ENCODE measurements at places on chromosomes 7 and 10.
A peak's percentile ranks its signal among the peaks of the same experiment; 100 is the strongest.

DNA sequence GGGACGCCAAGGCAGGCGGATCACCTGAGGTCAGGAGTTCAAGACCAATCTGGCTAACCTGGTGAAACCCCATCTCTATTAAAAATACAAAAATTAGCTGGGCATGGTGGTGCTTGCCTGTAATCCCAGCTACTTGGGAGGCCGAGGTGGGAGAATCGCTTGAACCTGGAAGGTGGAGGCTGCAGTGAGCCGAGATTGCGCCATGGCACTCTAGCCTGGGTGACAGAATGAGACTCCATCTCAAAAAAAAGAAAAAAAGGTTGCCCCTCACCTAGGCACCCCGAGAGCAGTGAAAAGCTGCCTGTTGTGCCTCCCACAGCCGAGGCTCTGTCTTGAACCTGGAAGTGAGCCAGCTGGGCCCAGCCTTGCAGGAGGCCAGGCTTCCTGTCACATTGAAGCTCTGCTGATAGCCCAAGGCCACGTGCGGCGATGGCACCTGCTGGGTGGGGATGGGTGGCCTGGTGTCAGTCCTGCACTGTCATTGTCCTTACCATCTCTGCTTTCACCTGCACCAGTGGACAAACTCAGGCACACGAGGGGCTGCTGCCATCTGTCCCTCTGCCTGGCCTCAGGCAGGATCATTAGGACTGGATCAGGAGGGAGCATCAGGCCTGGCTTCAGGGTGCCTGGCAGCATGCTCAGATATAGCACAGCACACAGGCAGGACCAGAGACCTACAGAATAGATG, 37.8 kb downstream of the DNAJB12 start:
- no peak for DNase-seq

- no peak for DNase-seq
These were observed 77.3 kb downstream of the CDC14C start for GRCh38 chr7:49001610-49002033.

DNA sequence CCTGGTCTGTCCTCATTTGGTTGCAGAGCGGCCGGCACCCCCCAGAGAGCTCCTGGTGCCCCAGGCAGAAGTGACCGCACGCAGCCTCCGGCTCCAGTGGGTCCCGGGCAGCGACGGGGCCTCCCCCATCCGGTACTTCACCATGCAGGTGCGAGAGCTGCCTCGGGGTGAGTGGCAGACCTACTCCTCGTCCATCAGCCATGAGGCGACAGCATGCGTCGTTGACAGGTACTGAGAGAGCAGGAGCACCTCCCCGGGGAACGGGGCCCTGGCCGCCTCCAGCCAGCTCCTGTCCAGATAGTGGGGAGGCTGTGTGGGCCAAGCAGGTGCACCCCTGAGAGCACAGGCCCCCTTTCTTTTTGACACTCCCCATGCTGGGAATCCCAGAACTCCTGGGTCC, 532.9 kb upstream of the FOXK1 start:
- no peak for DNase-seq

GRCh38 chr10:51023636-51024035, 50.7 kb upstream of the PRKG1 start:
- DNase-seq: no peak

DNA sequence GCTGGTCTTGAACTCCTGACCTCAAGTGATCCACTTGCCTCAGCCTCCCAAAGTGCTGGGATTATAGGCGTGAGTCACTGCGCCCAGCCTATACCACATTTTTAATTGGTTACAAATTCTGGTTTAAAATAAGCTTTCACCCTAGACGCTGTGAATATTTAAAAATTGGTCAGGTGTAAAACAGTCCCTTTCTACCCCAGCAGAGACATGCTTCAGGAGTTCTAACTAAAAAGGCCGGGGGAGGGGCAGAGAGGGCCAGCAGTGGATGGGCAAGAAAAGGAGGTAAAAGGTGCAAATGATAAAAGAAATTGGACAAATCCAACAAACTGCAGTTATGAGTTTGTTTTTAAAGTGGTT, 70.0 kb downstream of the WAPL start:
- DNase-seq: no peak

DNA sequence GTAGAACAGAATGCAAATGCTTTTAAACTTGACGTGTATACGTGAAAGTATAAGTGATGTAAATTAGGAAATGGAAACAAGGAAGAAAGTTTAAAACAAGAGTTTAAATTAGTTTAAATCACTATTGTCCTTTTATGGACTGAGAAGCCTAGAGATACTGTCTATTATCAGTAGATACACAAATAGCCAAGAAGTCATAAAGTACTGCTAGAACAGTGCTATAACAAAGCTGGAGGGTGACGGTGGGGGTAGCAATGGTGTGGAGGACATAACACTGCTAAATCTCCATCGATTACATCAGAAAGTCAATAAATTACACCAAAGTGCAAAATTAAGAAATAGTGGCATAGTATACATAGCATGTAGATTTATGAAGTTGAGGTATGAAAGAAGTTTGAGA, 50.1 kb upstream of the CAV2 start:
- no peak for DNase-seq

GRCh38 chr7:155811895-155812761, at the start of gene SHH:
Gene SHH (minus strand): TSS chr7:155812463. CDS start chr7:155812122, 341 bp downstream.
- no peak for DNase-seq

- peak; percentile 8 for DNase-seq
These were observed 816 bp downstream of the DMTF1 start for GRCh38 chr7:87152897-87153641.

DNA sequence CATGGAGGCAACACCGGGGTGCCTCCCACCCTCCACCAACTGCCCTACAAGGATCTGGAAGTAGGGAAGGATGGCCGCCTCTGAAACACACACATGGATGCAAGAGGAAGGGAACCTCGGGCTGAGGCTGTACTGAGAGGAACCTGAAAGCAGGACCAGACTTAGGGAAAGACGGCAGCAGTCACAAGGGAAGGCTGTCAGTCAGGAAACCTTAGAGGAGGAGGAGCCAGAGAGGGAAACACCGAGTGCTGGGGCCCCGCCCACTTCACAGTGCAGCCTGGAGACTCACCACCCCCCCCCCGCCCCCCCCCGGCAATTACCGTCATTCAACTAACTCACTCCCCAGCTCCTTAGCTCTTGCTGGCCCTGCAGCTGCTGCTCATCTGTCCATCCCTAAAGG, 2.5 kb downstream of the CYREN start:
- no peak for DNase-seq

DNA sequence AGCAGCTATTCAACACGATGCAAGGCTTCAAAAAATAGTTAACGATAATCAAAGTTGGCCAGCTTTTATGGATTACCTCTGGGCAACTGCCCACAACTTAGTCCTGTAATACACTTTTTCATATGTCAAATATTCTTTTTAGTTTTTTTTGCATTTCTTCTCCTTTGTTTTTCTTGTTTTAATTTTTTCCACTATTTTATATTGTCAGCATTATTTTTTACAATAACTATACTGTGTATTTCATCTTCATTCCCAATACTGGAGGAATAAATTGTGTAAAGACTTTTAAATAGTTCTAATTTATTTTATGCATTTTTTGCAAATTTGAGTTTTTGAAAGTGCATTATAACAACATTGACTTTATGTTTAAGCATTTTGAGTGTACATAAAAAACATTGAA, 18.5 kb upstream of the CTAGE4 start:
- DNase-seq: no peak

GRCh38 chr10:124522131-124522932, 60.7 kb downstream of the LHPP start:
- no peak for DNase-seq

- no peak for DNase-seq
These were observed 43.2 kb downstream of the ZNF467 start for GRCh38 chr7:149729983-149730801.

GRCh38 chr7:47941136-47941844, 7.0 kb downstream of the PKD1L1 start:
- no peak for DNase-seq

DNA sequence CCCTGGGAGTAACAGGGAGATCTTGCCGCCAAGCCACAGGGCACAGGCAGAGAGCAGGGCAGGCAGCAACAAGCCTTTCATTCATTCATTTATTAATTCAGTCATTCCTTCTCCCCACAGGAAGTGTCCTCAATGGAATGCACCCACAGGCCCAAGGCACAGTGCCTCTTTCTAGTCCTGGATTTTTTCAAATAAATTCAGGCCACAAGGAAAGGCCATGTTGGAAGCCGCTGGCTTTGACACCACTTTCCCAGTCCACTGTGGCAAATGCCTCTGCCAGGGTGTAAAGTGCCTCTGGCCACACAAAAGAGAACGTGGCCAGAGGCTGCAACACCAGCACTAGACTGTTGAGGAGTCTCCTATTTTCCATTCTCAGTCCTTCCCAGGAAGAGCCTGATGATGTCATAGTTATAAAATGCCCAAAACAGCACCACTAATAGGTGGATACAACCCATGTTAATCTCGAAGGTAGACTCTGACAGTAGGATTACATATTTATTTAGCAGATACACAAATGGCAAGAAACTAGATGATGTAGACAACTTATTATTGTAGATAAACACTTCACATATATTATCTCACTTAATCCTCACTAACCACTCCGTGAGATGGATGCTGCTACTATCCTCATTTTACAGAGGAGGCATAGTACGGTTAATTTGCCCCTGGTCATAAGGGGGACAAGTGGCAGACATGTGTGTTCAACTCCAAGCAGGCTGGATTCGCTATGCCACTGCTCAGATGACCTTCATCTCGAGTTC, 5.5 kb downstream of the JAZF1 start:
- no peak for DNase-seq

GRCh38 chr10:20492447-20492846, 404.7 kb downstream of the NEBL start:
- no peak for DNase-seq

GRCh38 chr7:2566890-2567678, 8.3 kb downstream of the IQCE start:
- DNase-seq: no peak

- DNase-seq: no peak
These were observed 87.1 kb downstream of the KAT6B start for GRCh38 chr10:74913377-74913979.

DNA sequence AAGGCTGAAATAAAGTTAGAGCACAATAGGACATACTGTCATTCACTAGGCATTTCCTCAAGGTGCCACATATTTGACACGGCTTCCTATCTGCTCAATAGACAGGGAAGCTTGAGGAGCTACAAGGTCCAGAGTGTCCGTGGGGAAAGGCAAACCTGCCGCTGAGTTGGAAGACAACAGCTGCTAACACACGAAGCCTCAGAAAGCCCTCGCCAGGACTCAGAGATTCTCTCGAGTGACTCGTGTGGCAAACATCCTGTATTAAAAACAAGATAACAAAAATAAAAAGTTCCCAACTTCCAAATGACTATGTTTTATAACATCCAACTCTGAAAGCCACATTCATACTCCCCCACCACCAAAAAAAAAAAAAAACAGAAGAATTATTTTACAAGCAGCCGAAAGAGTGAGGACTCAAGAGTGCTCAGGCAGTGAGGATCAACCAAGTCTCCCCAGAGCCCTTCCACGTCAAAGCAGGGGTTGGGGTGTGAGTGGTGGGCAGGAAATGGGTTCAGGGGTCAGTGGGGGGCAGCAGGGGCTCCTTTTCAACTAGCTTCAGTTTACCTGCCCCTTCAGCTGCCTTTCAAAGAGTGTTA, 67.6 kb downstream of the STK17A start:
- DNase-seq: no peak

GRCh38 chr7:132368246-132368900, 207.9 kb downstream of the PLXNA4 start:
- DNase-seq: no peak

DNA sequence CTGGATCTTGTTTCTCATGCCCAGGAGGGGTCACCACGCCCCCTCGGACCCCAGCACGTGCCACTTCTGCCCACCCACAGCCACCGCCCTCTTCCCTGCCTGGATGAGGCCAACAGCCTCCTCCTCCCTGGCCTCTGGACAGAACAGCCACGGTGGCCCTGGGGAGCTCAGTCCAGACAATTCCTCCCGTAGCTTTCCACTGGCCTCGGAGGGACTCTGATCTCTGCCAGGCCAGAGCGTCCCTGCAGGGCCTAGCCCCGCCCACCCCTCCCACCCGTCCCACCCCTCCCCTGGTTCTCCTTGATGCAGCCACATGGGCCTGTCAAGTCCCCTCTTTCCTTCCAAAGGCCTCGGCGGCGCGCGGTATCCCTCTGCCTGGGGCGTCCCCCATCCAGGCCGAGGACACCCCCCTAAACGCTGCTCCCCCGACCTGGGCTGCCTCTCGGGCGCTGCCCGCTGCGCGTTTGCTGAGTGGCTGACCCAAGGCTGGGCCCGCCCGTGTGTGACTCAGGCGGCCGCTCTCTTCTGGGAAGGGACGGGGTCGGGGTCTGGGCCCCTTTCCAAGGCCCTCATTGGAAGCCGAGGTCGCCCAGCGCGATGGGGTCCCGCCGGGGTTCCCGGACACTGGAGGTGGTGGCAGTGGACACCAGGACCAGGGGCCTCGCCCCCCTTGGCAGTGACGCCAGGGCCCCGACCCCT, 557 bp downstream of the TMEM120A start:
- no peak for DNase-seq

- no peak for DNase-seq
These were observed 60.4 kb downstream of the PAX2 start for GRCh38 chr10:100805543-100806355.

- no peak for DNase-seq
These were observed 547.7 kb downstream of the TNS3 start for GRCh38 chr7:47034180-47034579.

- DNase-seq: peak; percentile 35
These were observed at the start of gene ZMYND11 for GRCh38 chr10:135132-135600. Gene ZMYND11 (plus strand): TSS chr10:135455. CDS start chr10:180013, 44,558 bp downstream.

DNA sequence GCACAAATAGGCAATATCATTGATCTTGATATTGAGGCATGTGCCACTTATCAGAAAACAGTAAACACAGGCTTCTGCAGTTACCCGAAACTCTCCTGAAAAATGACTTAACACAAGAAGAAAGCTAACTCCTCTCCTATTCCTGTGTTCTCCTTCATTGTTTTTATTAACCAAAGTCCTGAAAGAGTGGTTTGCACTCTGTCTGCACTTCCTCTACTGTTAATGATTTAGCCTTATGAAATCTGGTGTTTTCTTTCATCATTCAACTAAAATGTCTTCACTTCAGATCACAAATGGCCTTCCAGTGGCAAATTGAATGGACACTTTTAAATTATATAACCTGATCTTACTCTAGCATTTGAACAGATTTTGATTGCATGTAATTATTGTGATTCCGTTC, 630.6 kb upstream of the PHF14 start:
- DNase-seq: no peak

DNA sequence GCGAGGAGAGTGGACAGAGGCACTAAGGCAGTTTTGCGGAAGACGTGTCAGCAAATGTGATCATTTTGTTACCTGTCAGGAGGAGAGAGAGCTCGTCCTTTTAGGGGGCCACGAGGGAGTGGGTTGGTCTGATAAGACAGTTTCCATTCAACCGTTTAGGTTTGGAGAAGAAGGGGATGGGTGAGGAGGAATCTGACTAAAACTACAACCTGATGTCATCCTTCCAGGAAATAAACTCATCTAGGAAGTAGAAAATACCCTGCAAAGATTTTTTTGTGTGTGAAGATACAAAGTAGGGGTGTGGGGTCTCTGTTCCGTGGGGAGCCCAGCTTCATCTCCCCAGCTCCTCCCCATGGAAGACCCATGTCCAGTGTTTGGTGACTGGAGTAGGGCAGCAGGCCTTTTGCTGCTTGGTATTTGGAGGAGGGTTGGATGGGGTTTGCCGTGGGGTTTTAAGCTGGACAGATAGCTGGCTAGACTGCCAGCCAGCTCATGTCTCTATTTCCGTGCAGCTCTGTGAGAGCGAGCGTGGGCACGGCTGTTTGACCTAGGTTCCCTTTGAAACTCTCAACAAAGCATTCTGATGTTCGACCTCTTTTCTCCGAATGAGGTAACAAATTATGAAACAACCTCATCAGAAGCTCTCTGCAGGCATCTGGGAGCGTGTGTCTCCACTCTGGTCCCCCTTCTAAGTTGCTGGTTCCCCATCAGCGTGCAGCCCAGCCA, 136.0 kb upstream of the TCF7L2 start:
- no peak for DNase-seq
